GM13977 (cell line): ENCODE measurements at places on chromosomes 3 and 15.

GRCh38 chr15:31925541-31925940 lies 104.8 kb upstream of the CHRNA7 start:
- no peak for DNase-seq

DNA sequence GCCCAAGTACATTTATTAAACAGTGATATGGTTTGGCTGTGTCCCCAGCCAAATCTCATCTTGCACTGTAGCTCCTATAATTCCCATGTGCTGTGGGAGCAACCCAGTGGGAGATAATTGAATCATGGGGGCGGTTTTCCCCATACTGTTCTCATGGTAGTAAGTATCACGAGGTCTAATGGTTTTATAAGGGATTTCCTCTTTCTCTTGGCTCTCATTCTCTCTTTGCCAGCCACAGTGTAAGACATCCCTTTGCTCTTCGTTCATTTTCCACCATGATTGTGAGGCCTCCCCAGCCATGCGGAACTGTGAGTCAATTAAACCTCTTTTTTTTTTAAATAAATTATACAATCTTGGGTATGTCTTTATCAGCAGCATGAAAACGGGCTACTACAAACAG lies 228.0 kb upstream of the TP63 start:
- no peak for DNase-seq

GRCh38 chr3:43959498-43960447 lies 269.0 kb downstream of the ABHD5 start:
- DNase-seq: no peak

GRCh38 chr3:157159037-157159761 lies 748 bp downstream of the CCNL1 start:
- peak; percentile 69 for DNase-seq
